ENCODE measurements at places on chromosomes 11 and 22.
A peak's percentile ranks its signal among the peaks of the same experiment; 100 is the strongest.

DNA sequence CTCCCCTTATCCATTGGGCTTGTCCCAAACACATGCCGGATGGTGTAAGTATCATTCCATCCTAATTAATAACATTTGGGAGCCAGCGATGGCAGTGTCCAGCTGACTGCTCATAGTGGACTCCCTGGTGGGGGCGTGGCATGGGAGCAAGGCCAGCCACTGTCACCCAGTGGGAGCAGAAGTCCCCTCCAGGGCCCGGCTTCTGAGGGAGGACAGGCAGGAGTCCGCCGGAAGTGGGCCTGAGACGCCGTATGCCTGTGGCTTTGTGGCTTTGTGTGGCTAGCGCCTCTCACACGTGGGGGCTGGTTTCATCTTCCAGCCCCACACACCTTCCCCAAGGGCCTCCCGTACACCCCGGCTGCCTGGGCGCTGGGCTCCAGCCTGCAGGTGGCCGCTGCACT is 124.5 kb downstream of the KCNQ1 start:
- no peak for DNase-seq

DNA sequence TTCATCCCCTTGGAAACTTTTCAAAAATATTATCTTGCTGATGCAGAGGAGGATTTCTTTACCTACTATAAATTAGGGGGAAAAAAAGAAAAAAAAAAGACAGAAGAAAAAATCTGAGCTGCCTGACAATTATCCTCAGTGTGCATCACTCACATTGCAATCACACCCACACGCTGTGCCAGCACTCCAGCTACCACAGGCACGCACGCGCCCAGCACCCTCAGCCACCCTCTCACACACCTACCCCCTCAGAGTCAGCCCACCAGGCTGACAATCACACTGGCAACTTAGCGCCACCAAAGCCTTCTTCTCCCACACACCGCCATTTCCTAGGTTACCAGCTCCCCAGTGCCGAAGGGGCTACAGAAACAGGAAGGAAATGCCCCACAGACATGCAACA is 236.1 kb downstream of the KCNA4 start:
- no peak for DNase-seq

- DNase-seq, result no peak
Measured at GRCh38 chr22:45670981-45671782, 452 bp upstream of the ATXN10 start.

GRCh38 chr22:20585639-20586402 is 78.4 kb downstream of the MED15 start:
- DNase-seq, result no peak

DNA sequence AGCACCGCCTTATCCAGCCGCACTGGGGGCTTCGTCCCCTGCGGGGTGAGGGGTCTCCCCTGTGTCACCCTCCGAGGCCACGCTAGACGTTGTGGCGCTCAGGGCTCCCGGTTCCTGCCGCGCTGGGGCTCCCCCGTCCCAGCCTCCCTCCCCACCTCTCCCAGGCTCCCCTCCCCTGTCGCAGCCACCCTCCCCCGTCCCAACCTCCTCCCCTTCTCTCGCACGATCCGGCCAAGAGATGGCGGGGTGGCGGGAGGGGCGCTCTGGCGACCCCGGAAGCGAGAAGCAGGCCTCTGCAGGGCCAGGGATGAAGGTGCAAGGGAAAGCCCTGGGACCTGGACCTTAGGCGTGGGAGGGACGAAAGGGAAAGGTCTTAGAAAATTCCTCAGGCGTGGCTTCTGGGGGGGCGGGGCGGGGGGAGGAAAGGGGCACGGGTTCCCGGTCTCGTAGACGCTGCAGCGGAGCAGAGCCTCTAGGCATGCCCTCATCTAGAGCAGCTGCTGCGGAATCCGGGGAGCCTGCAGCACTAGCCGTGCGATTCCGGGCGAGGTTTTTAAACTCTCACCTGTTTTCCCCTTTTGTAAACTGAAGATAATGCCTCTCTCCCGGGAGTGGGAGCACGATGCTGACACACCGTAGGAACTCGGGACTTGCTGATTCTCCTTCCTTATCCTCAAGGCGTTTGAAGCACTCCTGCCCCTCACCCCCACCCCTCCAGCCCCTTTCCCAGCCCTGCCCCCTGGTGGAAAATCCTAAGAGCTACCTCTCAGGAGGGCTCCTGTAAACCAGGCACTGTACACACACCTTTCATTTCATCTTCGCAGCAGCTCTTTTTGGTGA is 14.4 kb downstream of the KCNJ5 start:
- peak; percentile 30 for DNase-seq

DNA sequence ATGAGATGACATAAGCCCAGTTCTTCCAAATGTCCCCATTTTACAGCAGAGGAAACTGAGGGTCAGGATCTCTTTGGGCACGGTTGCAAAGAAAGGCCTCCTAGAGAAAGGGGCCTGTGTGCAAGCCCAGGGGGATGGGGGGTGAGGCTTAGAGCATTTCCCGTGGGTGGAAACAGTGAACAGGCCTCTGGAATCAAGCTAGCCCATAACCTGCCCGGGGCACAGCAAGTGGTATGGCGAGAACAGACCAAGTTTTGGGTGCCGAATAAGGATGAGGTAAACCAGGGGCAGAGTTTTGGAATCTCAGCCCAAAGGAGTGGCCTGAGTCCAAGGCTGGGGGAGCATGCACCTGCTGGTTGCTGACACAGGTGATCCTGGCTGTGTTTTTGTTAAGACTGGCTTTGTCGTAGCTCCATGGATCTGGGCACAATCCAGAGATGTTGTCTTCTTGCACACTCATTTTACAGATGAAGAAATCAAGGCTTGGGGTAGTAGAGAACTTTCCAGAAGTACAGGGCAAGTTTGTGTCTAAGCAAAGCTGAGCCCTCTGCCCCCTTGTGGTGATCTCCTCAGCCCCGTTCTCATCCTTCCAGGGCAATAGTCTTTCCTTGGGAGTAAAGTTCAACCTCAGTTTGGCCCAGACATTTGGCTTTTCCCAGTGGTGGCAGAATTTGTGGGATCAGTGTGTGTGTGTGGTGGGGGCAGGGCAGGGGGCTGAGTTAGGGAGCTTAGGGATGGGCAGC is 53.5 kb upstream of the MYEOV start:
- DNase-seq, result no peak

GRCh38 chr11:104343578-104343977 is 179.6 kb upstream of the PDGFD start:
- DNase-seq, result no peak

DNA sequence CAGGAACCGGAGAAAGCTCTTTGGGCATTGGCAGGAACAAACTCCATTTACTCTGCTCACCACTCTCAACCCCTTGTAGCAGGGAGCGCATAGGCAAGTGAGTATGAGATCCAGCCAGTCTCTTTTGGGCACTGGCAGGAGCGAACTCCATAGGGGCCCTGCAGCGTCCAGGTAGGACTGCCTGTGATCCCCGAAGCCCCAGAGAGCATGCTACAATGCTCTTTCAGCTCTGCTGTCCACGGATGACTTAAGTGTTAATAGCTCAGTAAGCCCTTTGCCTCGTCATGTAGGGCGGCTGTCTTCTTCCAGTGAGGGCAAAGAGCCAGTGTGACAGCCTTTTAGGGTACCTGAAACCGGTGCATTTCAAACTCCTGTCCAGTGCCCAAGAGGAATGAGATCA is 1525.6 kb upstream of the RAG2 start:
- no peak for DNase-seq
